ENCODE measurements at places on chromosomes 1 and 21.

DNA sequence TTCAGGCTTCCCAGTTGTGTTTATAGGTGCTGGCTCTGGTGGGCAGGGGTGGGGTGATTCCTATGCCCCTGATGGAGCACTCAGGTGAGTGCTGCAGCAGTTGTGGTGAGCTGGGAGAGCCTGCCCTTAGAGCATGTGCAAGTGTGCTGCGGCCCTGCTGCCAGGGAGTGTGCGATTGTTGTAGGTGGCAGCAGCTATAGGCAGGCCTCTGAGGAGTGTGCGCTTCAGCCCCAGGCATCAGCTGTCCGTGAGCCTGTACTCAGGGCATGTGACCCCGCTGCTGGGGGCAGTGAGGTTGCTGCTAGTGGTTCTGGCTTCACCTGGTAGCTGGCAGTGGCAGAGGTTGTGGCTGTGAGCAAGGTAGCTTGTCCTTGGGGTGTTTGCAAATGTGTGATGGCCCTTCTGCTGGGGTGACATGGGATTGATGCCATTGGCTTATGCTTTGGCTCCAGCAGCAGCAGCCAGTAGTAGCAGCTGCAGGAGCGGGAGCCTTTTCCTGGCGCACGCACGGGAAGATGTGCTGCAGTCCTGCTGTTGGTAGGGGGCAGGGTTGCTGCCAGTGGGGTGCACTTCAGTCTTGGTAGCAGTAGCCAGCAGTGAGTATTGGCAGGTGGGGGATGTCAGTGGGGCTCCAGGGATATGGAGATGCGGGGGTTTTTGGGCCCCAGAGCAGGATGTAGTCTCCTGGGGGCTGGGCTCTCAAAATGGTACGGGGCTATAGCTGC lies 37.7 kb downstream of the SYCP1 start:
- DNase-seq, result no peak

- no peak for DNase-seq
Measured at GRCh38 chr1:109783436-109783835, 19.7 kb upstream of the EPS8L3 start.

DNA sequence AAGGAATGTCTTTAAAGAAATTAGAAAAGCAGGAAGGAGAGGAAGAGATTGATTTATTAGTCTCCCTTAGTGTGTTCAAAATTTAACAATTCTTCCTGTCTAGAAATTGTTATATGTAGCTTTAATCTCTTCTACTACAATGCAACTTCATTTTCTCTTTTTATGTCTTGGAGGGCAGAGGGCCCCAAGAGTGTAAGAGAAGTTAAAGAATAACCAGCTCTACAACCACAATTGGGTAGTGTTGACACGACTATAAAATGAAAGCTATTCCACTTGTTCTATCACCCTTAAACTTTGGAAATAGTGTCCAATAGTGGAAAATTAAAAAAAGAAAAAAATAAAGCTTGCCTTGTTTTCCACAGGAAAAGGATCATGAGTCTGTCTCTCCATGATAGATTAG lies 82.6 kb upstream of the DPYD start:
- DNase-seq, result no peak

- DNase-seq, result no peak
Measured at GRCh38 chr1:54624466-54625464, 1.4 kb upstream of the FAM151A start.

GRCh38 chr1:238552271-238552670 lies 661.5 kb upstream of the ZP4 start:
- no peak for DNase-seq

- DNase-seq, result no peak
Measured at GRCh38 chr1:24100945-24101737, 10.8 kb downstream of the MYOM3 start.

GRCh38 chr1:223820515-223820858 lies 25.3 kb downstream of the TP53BP2 start:
- no peak for DNase-seq

GRCh38 chr1:217506878-217507277 lies 124.0 kb downstream of the GPATCH2 start:
- DNase-seq, result no peak

GRCh38 chr21:15730484-15731242 lies 881 bp downstream of the USP25 start:
- no peak for DNase-seq

- DNase-seq, result no peak
Measured at GRCh38 chr1:202439308-202439707, 90.8 kb downstream of the PPP1R12B start.

- DNase-seq, result no peak
Measured at GRCh38 chr1:89578151-89578550, 53.5 kb downstream of the LRRC8B start.

DNA sequence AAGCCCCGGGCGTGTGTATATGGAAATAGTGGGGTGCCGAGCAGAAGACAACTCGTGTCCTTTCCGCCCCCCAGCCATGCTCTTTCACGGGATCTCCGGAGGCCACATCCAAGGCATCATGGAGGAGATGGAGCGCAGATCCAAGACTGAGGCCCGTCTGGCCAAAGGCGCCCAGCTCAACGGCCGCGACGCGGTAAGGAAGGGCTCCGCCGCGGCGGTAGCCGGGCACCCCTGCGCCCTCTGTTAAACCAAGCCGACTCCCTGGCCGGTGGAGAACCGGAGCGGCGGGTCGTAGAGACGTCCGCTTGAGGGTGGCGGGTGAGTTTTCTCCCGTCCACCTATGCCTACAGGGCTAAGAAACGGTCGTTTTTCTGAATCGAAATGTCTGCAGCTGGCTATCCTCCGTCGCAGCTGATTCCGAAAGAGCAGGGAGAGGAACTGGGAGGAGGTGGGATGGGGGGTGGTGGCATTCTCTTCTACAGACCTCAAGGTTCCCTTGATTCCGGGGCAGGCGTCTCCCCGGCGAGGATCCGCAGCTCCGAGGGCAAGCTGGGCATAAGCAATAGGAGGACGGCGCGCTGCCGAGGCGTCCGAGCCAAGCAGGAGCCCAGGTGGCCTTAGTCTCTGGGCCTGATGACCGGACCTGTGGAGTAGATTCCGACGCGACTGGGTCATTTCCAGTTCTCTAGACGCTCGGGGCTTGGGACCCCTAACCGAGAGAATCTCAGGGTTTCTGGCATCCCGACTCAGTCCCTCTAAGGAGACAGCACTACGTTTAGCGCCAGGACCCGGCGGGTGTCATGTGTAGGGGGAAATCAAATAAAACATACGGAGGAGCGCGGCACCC lies 856 bp downstream of the LHX9 start:
- no peak for DNase-seq

DNA sequence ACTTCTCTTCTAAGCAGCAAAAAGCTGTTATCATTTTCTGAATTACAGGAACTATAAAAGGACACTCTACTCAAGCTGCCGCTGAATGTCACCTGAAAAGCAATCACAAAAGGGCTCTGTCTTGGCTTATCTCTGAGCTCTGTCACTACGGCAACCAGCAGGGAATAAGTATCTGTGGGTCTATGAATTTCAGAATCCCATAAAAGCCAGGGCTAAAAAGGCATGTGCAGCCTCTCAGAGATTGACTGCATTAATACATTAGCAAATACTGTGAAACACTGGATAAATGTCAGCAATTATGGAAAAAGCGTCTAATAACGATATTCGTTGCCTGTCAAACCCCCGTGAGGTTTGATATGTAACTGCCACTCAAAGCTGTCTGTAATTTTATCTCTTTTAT lies 210.2 kb upstream of the DMRTA2 start:
- no peak for DNase-seq

DNA sequence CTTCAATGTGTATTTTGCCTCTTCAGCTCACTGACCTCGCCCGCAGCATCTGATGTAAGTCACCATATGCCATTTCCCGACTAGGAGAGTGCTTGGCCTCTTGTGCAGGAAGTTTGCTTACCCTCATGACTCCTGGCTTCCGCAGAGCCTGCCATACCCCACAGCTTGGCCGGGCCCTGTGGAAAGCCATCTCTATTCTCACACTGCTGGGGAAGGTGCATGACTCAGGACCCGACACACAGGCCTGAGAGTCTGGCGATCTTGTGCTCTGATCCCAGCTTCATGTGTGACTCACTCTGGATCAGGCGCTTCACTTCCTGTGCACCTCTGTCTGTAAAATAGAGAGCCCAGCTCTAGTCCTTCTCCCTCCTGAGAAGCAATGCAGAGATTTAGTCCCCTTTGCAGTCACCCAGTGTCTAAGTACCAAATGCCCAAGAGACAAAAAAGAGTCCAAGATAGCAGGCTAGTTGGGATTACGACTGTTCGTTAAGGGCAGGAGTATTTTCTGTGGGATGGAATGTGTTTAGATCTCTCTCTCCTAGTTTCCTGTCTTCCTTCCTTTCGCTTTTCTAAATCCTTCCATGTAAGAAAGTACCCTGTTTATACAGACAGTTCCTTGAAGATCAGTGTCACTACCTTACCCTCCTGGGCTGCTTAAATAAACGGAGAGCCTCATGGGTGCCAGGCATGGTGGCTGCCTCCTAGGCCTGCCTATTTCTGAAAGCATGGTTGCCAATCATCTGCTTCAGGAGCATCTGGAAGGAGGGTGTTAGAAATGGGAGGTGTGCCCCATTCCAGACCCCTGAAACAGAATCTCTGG lies 62.8 kb upstream of the KIF26B start:
- no peak for DNase-seq

GRCh38 chr1:155598842-155599331 lies 11.1 kb upstream of the MSTO1 start:
- peak; percentile 3 for DNase-seq

GRCh38 chr1:39789571-39790110 lies 976 bp upstream of the BMP8B start:
- no peak for DNase-seq

DNA sequence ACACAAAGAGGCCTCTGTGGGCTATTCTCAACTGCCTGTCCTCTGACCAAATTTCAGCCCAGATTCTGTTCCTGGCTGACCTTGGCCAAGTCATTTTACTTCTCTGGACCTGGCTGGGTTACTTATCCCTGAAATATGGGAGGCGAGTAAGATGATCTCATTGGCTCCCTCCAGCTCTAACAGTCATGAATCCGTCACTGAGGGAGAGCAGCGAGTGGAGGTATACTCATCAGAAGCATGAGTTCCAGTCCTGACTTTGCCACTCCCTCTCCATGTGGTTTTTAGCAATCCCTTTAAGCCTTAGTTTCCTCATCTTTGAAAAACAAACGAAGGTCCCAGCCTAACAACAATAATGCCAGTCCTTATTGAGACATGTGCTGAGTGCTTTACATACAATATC lies 63.5 kb downstream of the CCDC185 start:
- no peak for DNase-seq

GRCh38 chr1:40693425-40693824 lies 1.9 kb downstream of the NFYC start:
- DNase-seq, result no peak

DNA sequence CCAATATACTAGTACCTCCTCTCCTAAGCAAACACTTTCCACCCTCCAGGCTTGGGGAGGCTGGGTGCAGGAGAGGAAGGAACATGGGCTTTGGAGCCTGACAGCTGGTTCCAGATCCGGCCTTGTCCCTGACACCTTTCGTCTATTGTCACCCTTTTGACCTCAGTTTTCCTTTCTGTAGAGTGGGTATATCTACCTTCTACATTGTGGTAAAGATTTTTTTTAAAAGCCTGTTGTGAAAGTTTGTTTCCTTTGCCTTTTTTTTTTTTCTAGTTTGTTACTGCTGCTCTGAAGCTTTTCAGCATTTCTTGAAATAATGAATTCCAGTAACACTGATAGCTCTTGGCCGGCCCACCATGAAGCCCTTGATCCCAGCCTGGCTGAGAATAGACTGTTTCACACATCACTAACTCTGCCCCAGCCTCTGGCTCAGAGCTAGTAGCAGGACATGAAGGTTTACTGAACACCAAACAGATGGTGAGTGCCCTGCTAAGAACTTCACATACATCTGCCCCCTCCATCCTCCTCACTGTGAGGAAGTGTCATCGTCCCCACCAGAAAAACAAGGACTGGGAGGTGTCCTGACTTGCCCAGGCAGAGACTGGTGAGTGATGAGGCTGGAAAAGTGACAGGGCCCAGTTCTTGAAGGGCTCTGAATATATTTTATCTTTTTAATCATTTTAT lies 33.0 kb upstream of the ID3 start:
- no peak for DNase-seq

- no peak for DNase-seq
Measured at GRCh38 chr1:192506741-192507155, 68.8 kb upstream of the RGS1 start.

DNA sequence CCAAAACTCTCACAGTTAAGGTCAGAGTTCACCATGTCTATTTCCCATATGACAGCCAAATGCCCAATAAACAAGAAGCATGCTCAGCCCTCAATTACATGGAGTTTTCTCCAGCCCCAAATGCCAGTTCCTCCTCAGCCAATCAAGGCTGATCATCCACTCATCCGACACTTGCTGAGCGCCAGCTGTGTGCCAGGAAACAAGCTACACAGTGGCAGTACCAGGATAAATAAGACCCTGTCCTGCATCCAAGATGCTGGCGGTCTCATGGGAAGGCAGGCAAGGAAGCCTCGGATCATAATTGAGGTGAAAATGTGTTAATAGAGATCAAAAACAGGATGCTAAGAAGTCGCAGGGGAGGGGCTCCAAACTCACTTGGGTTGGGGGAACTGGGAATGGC lies 7.7 kb downstream of the ZBTB17 start:
- no peak for DNase-seq

DNA sequence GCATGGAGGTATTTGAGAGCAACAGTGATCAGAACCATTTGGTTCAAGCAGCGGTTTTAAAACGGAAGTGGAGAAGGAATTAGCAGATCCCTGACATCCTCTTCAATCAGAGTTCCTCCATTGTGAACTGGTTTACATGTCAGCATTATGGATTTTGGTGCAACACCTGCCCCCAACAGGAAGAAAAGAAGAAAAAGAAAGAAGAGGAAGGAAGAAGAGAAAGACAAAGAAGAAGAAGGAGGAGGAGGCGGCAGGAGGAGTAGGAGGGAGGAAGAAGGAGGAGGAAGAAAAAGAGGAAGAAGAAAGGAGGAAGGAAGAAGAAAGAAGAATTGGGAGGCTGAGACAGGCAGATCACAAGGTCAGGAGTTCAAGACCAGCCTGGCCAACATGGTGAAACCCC lies 17.4 kb downstream of the NDUFS5 start:
- DNase-seq, result no peak

- no peak for DNase-seq
Measured at GRCh38 chr1:89627596-89627962, 5.3 kb upstream of the LRRC8C start.

GRCh38 chr1:229882621-229883020 lies 184.4 kb upstream of the GALNT2 start:
- DNase-seq, result no peak

DNA sequence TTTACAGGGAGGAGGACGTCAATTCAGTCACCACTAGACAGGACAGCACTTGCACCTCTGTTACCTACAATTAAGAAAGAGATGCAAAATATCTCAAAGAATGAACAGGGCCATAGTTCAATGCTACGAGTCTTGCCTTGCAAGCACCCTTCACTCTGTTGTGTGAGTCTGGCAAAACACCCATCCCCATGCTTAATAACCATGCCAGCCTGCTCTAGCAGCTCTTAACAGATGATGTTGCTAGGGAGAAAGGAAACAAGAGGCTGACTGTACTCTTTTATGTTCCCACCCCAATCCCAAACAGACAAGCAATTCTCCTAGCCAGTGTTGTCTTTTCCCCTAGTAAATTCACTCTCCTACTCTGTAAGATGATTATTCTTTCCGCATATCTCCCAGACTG lies 5.3 kb downstream of the CBR1 start:
- DNase-seq, result no peak
